ENCODE measurements at places on chromosomes 2 and 18. TPM values are rescaled to one million over a fixed set of nuclear protein-coding genes. Genes with fewer than 3 reads are reported as not detected.

GRCh38 chr2:138607746-138608145 is 106.2 kb downstream of the SPOPL start:
- no peak for DNase-seq

DNA sequence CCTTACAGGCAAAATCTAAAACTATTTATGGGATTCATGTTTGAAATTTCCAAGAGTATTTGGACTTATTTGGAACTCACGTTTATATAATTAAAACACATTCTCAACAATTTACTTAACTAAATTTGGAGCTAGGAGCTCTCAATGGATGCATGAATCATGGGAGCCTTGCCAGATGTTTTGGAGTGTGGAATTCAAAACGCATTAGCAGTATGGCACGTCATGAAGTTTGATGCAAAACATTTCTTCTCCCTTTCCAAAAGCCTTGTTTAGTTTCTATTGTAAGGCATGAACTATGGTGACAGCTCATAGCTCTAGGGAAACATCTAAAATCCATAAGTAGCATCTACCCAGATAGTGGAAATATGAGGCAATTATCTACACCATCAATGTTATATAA is 701.6 kb downstream of the SATB2 start:
- no peak for DNase-seq

CHRND gene
- polyA plus RNA-seq, result 0.92 TPM

EGR4 gene
- not detected for polyA plus RNA-seq

Data from left renal cortex interstitium (tissue), 4 donors.